ENCODE measurements at places on chromosomes 12 and 14.

GRCh38 chr12:132942611-132943010 lies 13.5 kb downstream of the ZNF605 start:
- DNase-seq = no peak

- no peak for DNase-seq
These were observed 215.4 kb upstream of the PRICKLE1 start for GRCh38 chr12:42804928-42805327.

DNA sequence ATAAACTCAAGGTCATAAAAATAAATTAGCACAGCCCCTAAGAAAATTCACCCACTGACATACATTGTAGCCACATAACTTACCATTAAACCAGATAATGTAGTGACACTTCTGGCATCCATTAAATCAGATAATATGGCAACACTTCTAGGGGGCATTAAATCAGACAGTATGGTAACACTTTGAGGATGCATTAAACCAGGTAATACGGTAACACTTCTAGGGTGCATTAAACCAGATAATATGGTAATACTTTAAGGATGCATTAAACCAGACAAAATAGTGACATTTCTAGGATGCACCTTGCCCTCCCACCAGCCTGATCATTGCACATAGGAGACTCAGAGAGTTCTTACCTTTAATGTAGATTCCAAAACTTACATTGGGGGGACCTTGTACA lies 1220.5 kb upstream of the TMEM132C start:
- no peak for DNase-seq

- no peak for DNase-seq
These were observed 128.0 kb upstream of the RASSF8 start for GRCh38 chr12:25830456-25830855.

GRCh38 chr12:103177639-103178255 lies 220.3 kb downstream of the ASCL1 start:
- no peak for DNase-seq

GRCh38 chr12:38586789-38587188 lies 270.2 kb downstream of the ALG10B start:
- DNase-seq = no peak

GRCh38 chr12:103998976-103999375 lies 33.3 kb downstream of the TDG start:
- DNase-seq = no peak

DNA sequence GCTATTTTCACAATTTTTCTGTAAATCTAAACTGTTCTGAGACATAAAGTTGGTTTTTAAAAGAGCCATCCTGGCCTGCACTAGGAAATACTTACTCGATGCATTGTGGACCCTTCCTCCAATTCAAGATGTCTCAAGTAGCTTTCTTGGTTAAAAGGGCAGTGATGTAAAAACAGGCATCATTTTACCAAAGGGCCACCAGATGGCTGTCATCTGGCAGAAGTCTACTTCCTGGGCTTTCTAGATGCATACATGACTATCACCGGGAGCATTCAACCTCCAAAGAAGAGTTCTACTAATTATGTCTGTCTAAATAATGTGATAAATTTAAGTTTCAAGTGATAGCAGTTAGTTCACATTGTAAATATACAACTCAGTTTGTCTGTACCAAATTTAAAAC lies 96.8 kb upstream of the FRMD6 start:
- DNase-seq = no peak

DNA sequence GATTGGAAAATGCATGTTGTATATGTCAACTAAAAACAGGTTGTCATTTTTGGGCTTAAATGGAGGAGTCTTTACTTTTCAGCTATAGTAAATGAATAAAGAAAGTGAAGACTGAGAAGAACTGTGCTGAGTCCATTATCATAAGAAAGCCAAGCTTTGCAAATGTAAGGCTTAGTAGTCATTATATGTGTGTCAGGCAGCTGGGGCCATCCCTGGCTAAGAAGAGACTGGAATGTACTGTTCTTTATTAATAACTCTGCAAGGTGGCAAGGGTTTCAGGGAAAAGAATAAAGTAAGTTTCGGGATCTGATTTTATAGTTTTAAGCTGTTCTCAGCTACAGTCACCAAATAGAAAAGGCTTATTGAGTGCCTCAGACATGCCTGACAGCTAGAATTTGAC lies 48.7 kb downstream of the SRGAP1 start:
- no peak for DNase-seq

DNA sequence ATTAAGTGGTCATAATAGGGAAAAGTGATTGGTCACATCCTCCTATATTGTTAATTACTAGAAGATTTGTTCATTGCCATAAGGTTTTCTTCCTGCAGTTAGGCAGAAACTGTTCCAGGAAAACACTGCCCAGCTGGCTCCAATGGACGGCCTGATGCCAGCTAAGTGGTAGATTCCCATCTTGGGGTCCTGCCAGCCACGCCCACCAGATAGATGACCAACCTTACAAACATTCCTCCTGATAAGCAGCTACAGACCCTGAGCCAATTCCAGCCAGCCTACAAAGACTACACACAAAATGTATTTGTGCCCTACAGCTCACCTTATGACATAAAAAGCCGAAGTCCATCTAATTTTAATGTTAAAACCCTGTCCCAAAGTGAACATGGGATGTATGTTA lies 685.9 kb upstream of the USP15 start:
- no peak for DNase-seq

GRCh38 chr12:82326905-82327503 lies 31.2 kb downstream of the CCDC59 start:
- DNase-seq = no peak
